ENCODE measurements at places on chromosomes 7 and 10.

- no peak for DNase-seq
These were observed 36.0 kb downstream of the KCNH2 start for GRCh38 chr7:150942001-150942590.

GRCh38 chr7:130595986-130596385 is 72.6 kb downstream of the COPG2 start:
- no peak for DNase-seq

DNA sequence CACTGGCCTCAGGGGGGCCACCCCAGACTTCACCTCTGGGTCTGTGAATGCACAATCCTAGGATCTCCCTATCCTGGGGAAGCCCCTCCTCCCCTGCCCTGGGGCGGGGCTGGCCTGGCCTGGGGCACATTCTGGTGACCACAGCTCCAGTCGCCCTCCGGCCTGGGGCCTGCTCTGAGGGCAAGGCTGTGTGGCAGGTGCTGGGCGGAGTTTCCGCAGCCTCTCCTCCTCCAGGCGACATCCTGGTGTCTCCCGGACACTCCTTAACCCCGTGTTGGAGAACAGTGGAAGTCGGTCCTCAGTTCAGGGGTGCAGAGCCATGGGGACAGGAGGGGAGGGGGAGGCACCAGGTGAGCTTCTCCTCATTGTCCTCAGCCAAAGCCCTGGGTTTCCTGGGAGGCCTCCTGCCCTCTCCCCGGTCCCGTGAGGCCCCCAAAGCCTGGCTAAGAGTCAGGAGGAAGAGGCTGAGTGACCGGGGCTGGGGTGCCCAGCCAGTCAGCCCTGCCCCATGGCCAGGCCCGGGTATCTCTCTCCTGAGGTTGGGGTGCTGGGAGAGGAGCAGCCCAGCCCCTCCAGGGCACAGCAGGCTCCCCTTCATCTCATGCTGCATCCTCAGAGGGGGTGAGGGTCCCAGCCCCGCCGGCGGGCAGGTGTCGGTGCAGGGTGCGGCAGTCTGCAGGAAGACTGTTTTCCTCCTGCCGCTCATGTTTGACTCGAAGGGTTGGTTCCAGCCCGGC is 22.6 kb downstream of the UNCX start:
- DNase-seq, result no peak

GRCh38 chr7:108989319-108989718 is 419.6 kb downstream of the DNAJB9 start:
- no peak for DNase-seq

GRCh38 chr10:22429981-22430421 is 84.7 kb downstream of the SPAG6 start:
- DNase-seq, result no peak

DNA sequence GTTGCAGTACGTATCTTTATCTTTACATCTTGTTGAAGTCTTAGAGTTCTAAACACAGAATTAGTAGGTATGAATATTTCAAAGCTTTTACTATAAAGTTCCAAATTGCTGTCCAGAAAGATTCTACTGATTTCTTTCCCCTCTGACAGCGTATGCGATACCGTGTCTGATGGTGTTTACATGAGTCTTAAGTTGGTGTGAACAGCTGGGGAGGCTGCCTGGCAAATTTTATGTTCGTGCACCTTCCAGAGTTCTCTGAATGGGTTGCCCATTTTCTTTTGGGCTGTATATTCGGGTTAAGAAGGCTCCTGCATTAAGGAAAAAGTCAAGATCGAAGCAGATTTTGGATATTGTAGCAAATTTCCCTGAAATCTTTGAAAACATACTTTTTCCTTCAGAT is 8.3 kb downstream of the MDH2 start:
- no peak for DNase-seq

- DNase-seq, result no peak
These were observed 17.8 kb downstream of the LYZL1 start for GRCh38 chr10:29306688-29307087.

DNA sequence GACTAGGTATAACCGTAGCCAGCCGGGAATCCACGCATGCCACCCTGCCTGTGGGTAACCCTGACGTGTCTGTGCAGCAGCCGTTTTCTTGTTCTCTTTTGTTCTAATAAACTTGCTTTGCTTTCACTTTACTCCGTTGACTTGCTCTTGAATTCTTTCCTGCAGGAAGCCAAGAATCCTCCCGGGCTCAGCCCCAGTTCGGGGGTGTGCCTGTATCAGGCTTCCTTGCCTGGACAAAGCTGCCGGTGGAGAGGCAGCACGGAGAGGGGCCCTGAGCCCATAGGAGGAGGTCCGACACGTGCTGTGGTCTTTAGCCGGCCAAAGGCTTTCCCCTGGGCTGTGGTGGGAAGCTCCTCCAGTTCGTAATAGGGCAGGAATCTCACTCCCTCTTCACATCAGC is 256.5 kb upstream of the PPP2R2D start:
- no peak for DNase-seq

GRCh38 chr7:44333911-44334733 is 8.7 kb upstream of the CAMK2B start:
- DNase-seq, result no peak

DNA sequence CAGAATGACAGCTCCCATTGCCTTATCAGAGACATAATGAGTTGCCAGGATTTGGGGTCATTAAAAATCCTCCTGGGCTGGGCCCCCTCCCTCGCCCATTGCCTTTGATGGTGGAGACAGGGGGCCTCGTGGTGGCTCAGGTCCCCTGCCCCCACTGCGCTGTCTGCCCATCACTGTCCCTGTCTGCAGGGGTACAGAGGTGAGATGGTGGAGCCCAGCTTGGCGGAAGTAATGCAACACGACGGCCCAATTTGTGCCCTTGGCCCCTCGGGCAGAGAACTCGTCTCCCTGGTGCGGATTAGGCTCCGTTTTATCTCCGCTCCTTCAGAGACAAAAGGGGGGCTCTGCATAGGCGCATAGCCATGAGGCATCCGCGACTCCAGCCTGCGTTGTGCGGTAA is 152.4 kb upstream of the UNC5B start:
- no peak for DNase-seq

GRCh38 chr10:107942826-107943225 is 778.3 kb upstream of the SORCS1 start:
- no peak for DNase-seq

Measured in ELR (cell line).